ENCODE measurements at places on chromosomes 5 and 9.

DNA sequence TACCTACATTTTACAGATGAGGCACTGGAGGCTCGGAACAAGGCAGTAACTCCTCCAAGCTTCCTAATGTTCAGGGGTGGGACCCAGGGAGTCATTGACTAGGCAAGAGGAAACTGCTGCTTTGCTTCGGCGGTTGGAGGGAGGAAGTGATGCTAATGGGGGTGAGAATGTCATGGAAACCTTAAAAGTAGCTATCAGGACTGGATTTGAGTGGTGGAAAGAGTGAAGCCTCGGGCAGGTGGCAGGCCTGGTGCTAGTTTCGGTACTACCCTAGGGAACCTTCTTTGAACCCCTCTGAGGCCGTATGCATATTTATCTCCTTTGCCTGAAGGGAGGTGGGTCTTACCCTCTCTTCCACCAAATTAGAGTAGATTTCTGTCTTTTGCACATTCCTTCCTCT is 1.6 kb downstream of the BSPRY start:
- DNase-seq = no peak

- no peak for DNase-seq
These were observed 4.7 kb upstream of the PLPP7 start for GRCh38 chr9:131284856-131285255.

- no peak for DNase-seq
These were observed 938.6 kb upstream of the WWC1 start for GRCh38 chr5:167352801-167353200.

GRCh38 chr9:87910821-87911220 is 6.9 kb upstream of the SPATA31C1 start:
- DNase-seq = no peak

- no peak for DNase-seq
These were observed 114.5 kb upstream of the LMX1B start for GRCh38 chr9:126499005-126499910.

DNA sequence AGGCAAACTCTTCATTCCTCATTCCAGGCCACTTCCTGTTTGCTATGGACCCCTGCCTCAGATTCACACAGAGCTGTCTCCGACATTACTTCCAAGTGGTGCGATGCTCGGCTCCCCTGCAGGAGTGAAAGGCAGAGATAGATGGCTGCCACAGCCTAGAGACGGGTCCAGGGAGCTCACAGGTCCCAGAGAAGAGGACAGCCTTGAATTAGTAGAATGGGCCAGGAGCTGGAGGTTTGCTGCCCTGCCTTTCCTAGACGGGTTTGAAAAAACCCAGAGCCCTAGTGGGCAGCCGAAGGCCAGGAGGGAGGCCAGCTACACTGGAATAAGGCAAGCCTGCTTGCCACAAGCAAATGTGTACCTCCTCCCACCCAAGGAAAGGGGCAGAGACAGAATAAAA is 1.8 kb downstream of the ANKRD34B start:
- DNase-seq = no peak

- no peak for DNase-seq
These were observed 159.1 kb downstream of the OLFM1 start for GRCh38 chr9:135246248-135247205.

DNA sequence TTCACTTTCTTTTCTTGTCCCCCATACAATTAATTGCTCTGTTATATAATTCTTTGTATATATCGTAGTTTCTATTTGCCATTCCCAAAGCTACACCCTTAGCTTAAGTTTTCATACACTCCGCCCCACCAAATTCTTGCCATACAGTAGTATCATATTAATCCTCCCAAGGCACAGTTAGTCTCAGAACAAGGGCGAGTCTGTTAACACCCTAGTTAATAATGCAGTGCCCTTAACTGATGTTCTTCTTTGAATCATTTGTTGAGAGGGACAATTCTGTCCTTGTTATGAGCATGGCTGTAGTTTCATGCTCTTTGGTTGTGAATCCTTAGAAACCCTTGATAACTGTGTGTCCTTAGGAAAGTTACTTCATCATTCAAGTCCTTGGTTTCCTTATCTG is 206.2 kb downstream of the CFAP90 start:
- DNase-seq = no peak

DNA sequence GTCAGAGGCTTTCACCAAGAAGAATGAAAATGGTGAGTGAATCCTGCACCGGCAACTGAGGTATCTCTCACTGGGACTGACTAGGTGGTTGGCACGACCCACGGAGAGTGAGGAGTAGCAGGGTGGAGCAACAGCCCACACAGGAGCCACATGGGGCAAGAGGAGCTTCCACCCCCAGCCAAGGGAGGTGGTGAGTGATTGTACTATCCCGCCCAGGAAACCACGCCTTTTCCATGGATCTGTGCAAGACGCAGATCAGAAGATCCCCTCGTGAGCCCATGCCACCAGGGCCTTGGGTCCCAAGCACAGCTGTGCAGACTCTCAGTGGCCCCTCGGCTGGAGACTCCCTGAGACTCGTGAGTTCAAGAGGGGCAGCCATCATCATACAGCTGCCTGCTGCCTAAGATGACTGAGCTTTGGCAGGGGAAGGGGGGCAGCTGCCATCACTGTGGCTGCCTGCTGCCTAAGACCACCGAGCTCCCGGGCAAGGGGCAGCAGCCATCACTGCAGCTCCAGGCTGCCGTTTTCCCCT is 229.5 kb downstream of the AP3B1 start:
- DNase-seq = no peak

- no peak for DNase-seq
These were observed 456.0 kb downstream of the BNC2 start for GRCh38 chr9:16414451-16414850.

DNA sequence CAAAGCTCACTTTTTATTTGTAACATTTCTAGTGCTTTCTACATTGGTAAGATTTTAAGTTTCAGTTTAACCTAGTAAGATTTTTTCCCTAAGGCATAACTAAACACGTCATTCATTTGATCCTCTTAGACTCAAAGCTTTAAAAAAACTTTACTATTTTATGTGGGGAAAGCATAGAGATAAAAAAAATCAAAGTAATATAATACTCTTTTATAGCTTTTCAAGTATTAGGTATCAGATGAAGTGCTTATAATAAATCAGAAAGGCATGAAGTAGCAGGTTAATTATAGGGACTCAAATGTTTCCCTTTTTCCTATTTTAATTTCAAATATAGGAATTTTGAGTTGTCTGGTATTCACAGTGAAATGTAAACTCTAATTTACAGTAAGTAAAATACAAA is 68.0 kb upstream of the POU5F2 start:
- no peak for DNase-seq

- no peak for DNase-seq
These were observed 201.2 kb downstream of the ADCY2 start for GRCh38 chr5:7597059-7597642.

DNA sequence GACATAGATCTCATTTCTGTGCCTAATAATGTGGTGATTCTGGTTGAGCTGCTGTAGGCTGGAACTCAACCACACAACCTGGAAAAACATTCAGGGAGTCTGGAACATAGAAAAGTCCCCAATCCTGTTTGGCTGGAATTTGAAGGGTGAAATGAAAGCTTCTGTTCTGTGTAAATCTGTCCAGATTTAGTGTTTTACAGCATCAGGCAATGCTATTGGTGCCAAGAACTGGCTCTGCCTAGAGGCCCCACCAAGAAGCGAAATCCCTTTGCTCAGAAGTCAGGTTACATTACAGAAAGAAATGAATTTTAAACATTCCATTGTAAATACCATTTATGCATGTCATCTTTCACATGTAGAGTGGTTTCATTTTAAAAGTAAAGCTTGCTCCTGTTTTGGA is 56.3 kb downstream of the TMEM174 start:
- DNase-seq = no peak

- DNase-seq = no peak
These were observed 30.5 kb downstream of the TXNDC8 start for GRCh38 chr9:110307191-110307590.

DNA sequence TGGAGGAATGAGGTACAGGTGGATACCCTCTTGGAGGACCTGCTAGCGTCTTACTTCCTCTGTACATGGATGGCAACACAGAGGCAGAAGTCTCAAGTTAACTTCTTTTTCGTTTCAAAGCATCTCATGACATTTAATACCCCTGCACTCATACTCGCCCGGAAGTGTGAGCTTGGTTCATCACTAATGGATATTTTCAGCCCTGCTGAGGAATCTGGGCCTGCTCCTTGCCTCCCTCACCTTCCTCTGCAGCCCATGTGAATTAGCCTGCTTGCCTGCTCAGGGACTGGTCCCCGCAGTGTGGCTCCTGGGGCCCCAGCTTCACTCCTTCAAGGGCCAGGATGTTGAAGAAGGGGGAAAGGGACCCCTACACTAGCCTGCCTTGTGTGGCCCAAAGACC is 34.1 kb downstream of the GADD45G start:
- DNase-seq = no peak

GRCh38 chr5:93532370-93532769 is 48.6 kb downstream of the NR2F1-AS1 start:
- no peak for DNase-seq

DNA sequence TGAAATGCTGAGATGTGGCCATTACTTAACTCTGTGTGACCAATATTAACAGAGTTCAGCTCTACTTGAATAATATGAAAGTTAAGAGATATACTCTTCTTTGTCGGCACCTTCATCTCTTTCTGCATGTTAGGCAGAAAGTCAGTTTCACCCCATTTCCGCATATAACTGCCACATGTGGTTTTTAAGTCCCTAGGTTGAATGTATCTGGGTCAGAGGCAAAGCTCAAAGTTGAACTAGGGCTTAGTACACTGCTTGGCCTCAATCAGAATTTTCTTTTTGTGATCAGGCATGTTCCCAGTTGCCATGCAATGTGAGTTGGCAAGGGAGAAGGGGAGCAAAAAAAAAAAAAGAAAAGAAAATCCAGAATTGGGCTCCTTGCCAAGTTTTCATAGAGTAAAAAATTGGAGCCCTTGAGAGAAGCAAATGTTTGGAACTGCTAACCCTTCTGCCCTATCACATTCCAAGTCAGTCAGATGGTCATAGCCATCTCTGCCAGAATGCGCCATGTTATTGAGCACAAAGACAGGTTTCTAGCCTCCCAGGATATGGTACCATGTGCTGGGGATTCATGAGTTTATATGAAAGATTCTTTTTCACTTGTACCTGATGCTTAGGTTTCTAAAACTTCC is 251.2 kb upstream of the RORB start:
- DNase-seq = no peak

DNA sequence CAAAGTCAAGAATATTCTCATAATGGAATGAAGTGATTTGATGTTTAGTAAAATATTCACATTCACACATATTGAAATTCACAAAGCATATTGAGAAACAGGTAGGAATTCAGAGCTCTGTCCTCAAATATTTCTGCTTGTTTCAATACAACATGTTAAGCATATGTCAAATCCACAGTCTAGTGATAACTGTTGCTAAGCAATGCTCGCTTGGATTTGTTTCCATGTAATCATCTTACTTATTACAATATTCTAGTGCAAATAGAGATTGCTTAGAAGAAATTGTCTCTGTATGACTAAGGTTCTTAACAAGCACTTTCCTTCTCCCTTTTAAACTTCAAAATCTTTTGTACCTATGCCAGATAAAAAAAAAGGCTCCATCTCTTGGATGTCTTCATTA is 995.7 kb downstream of the CDH18 start:
- DNase-seq = no peak

DNA sequence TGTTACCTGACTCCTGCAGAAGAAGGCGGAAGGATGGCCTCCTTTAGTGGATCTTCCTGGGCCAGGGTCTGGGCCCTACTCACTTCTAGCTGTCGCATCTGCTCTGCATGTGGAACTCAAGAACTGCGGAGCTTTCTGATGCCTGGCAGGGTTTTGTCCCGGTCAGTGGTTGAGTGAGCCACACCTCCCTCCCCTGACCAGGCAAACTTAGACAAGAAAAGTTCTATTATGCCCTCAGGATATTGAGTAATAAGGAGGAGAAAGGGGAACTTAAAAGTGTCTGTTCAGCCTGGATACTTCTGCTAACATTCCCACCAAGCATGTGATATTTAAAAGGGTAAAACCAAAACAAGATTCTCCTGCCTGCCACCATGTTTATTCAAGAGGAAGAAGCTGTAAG is at the start of gene FYB1:
FYB1 (minus strand) TSS at position 127 of the 400 bp plus-strand sequence. CDS start 16,603 bp downstream, outside the sequence.
- DNase-seq = no peak

DNA sequence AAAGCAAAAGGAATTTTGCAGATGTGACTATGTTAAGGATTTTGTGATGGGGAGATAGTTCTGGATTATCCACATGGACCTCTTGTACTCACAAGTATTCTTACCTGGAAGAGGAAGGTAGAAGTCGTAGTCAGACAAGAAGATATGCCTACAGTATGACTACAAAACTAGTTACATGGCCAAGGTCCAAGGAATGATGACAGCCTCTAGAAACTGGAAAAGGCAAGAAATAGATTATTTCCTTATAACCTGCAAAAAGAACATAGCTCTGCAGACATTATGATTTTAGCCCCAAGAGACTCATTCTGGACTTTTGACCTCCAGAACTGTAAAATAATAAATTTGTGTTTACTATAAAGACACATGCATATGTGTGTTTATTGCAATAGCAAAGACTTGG is 226.9 kb downstream of the FER start:
- no peak for DNase-seq

- DNase-seq = no peak
These were observed 101.9 kb downstream of the MTRR start for GRCh38 chr5:7970816-7971215.

DNA sequence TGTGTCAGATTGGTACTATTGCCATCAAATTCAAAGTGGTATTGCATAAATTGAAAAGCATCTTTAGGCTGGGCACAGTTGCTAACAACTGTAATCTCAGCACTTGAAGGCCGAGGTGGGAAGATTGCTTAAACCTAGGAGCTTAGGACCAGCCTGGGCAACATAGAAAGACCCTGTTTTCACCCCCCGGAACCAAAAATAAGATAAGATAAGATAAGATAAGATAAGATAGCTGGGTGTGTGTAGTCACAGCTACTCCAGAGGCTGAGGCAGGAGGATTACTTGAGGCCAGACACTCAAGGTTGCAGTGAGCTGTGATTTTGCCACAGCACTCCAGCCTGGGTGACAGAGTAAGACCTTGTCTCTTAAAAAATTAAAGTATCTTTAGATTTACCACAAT is 297.9 kb upstream of the SEMA6A start:
- no peak for DNase-seq

DNA sequence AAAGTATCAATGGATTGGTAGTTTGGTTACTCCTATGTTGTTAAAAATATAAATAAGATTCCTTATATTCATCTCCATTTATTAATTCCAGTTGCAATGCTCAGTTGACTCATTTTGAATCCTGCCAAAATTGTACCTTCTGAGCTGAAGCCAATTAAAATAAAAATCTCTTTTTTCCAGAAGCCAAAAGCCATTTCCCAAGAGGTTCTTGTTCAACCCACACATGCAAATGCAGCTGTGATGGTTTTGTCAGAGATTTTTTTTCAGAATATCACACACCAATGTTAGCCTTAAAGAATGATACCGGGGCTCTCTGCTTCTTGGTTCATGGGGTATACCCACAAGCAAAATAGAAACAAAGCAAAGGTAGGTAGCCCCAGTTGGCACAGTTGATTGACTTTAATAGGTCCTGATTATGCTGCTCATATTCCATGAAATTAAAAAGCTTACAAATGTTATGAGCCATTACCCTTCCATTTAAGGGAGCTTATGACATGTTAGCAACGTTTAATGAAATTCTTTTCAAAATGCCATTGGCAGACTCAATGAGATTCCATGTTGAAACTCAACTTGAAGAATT is 208.0 kb downstream of the SGCD start:
- DNase-seq = no peak
